ENCODE measurements at places on chromosomes 1 and 21. TPM values are rescaled to one million over a fixed set of nuclear protein-coding genes. Genes with fewer than 3 reads are reported as not detected.

The PRRX1 gene
- total RNA-seq, result not detected

- no peak for DNase-seq
These were observed 53.5 kb upstream of the FOXD3 start for GRCh38 chr1:63268876-63269275.

GRCh38 chr1:183302452-183303322 lies 115.5 kb downstream of the NMNAT2 start:
- no peak for DNase-seq

GRCh38 chr1:17193222-17194132 lies 11.5 kb upstream of the PADI1 start:
- no peak for DNase-seq

The PGBD5 gene
- total RNA-seq, result 0.12 TPM

All from activated T-cell treated with anti-CD3 and anti-CD28 coated beads, Interleukin-2, amount 50 U/mL, for 72 hours (primary cell).